SK-N-SH (cell line): ENCODE measurements at places on chromosomes 3 and 15.
A peak's percentile ranks its signal among the peaks of the same experiment; 100 is the strongest.

GRCh38 chr15:33136353-33136752, 58.2 kb downstream of the FMN1 start:
- DNase-seq: no peak

- peak; percentile 58 for DNase-seq
These were observed 31.5 kb upstream of the TFDP2 start for GRCh38 chr3:142180761-142181362.

DNA sequence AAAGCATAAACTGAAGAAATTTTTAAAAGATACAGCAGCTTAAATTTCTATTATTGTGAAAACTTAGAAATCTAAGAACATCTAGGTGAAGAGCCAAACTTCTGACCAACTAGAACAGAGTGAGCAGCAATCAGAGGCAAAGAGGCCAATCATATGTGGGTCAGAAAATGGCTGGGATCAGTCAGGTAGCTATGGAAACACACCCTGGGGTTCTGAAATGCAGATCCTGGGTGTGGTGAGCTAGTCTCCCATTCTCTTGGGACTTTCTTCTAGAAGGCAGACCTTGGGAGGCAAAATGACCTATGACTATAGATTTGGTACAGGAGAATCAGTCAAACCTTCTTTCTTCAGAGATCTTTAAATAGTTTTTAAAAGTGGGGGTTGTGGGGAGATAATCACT, 385.8 kb downstream of the TBC1D5 start:
- no peak for DNase-seq

- no peak for DNase-seq
These were observed 76.7 kb upstream of the LPP start for GRCh38 chr3:188077160-188077799.

DNA sequence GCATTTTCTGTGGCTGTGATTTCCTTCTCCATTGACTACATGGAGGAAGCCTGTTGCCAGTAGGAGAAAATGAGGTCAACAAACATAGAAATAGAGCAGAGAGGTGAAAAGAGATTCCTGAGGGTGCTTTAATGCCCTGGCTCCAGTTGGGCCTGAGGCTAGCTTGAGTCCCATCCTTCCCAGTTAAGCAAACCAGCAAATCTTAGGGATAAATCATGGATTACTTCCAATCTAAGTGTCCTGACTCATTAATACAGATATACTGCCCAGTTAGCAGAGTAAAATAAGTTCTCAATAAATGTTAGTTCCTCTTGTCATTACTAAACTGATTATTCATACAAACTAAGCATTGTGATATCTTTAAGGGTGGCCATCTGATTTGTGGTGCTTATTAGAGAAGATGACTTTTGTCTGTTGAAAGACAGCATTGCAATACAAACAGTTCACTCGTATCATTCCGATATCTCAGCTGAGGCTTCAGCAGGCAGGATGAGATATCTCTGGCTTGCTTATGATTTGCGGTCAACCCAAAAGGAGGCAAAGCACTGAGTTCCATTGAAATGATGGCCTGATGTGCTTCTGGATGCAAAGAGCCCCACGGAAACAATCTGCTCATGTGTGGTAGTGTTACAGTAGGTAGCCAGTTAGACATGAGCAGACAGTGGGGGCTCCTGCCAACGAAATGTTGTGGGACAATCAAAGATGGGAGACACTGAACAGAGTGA, 6.6 kb upstream of the STARD5 start:
- DNase-seq: no peak

DNA sequence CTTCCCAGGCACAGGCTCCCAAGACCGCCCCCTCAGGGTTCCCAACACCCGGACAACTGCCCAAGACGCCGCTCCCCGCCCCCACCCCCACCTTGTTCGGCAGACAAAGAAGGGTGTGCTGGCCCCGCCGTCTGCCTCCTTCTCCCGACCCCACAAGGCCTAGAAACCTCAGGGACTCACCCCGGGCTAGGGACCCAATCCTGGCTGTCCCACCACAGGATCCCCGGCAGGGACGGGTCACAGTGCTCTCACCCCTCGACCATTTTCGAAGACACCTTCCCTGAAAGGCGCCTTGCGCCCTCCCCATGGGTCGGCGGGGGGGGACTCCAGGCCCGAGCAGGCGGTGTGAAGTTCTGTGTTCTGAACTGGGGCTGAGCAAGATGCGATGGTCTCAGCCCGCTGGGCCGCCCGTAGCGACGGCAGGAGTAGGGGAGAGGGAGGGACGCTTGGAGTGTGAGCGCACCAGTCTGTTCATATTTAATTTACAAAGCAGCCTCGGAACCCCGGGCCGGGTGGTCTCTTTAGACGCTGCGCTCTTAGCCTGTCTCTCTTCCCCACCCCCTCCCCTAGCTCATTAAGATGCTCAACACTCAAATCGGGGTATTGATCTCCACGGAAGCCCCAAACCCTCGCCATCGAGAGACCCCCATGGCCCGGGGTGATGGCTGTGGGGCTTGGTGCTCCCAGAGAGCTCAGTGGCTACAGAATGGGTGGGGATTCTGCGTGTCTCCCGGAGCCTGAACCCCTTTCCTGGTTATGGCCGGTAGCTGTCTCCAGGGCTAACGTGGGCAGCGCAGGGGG, 1.4 kb upstream of the ISLR2 start:
- DNase-seq: peak; percentile 60

- no peak for DNase-seq
These were observed 47.0 kb downstream of the SUSD5 start for GRCh38 chr3:33171580-33171979.

GRCh38 chr3:54760201-54760600, 167.7 kb downstream of the LRTM1 start:
- DNase-seq: no peak

DNA sequence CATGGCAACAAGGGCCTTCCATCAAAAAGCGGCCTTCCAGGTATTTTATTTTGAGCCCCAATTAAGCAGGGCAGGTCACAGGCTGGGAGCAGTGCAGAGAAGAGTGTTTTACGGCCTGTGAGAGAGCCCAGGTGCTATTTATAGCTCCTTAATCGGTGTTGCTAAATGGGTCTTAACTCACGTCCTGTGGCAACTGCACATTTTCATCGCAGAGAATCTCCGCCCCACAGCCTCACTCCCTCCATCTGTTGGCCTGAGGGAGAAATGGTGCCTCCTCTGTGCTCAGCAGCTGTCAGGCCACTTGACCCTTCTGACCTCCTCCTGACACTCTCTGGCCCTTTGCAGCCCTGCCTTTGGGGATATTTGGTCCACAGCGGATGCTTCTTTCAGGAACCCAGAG, 58.6 kb downstream of the SPSB4 start:
- no peak for DNase-seq

- DNase-seq: no peak
These were observed 52.0 kb upstream of the CORO2B start for GRCh38 chr15:68526784-68527183.

DNA sequence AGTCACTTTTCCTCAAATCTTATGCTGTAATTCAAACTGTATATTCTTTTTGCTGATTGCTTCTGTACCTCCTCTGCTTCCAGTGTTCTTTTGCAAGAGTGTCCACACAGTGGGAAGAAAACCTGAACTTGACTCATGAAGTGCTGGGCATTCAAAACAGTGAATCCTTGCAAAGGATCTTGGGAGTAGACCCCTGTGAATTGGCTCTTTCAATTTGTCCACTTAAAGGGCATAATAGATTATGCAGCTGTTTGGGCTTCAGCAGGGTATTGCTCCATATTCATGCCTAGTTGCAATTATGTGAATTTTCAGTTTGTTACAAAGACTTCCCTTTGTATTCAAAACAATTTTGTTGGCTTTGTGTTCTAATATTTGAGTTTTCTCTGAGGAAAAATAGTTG, 11.4 kb downstream of the ZFAND6 start:
- DNase-seq: no peak

DNA sequence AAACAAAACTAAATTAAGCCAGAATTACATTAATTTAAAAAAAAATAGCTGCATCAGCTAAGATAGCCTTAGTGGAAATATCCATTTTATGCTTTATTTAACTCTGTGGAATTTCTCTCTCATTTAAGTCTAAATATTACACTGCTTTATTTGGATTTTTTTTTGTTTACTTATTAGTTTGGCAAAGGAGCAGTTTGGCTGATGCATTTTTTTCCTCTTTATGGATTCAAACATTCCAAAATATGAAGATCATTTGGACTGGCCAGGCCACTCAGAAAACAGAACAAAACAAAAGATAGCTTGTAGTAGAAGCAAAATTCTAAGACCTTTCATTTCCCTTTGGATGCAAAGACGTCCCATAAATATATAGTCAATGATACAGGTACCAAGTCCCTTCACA, 707.3 kb upstream of the UBE2E2 start:
- DNase-seq: no peak

- peak; percentile 49 for DNase-seq
These were observed 98.0 kb downstream of the USP13 start for GRCh38 chr3:179750720-179751328.

DNA sequence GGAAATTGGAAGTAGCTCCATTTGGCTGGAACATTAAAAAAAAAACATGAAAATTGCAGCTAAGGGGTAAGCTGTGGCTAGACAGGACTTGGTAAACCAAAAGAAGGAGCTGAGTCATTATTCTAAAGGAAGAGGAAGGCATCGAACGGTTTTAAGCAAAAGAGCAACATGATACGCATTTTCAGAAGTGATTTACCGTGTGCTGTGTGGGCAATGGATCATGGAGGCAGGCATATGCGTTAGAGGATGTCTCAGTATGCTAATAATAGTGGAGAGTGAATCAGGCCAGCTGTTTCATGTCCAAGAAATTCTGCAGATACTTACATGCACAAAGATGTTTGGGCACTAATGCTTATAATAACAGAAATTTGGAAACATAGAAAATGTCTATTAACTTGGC, 409.1 kb upstream of the ATP11B start:
- no peak for DNase-seq

- no peak for DNase-seq
These were observed 102.0 kb upstream of the PRICKLE2 start for GRCh38 chr3:64327100-64327804.

DNA sequence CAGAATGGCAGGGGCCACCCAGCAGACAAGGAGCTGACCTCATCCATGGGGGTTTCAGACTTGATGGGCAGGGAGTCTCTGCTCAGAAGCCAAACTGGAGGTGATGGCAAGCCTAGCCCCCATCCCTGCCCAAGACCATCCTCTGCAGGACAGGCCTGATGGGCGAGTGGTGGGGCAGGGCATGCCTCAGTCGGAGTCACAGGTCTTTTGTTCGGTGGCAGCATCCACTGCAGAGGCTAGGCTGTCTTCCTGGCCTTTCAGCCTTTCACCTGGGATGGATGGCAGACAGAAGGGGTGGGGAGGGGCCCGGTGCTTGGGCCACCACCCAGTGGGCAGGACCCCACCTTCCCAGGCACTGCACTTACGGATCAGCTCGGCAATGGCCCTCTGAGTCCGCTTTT, 44.4 kb downstream of the PTH1R start:
- DNase-seq: no peak

DNA sequence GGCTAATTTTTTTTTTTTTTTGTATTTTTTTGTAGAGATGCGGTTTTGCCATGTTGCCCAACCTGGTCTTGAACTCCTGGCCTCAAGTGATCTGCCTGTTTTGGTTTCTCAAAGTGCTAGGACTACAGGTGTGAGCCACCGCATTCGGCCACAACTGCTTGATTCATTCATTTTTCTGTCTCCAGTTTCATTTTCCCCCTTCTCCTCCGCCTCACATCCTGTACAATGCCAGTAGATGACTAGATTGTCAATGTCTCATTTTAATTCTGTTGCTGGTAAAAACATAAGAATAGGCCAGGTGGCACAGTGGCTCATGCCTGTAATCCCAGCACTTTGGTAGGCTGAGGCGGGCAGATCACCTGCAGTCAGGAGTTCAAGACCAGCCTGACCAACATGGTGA, 12.0 kb upstream of the ZNF592 start:
- no peak for DNase-seq

- DNase-seq: no peak
These were observed 334.2 kb upstream of the IL12A start for GRCh38 chr3:159654183-159655134.

GRCh38 chr3:120264963-120265362, 20.1 kb downstream of the GPR156 start:
- no peak for DNase-seq

GRCh38 chr15:78837543-78837942, 26.3 kb upstream of the ADAMTS7 start:
- DNase-seq: no peak
